ENCODE measurements at places on chromosomes 12 and 14.

- DNase-seq, result peak; percentile 67
Observed at GRCh38 chr12:12716151-12716792, 896 bp upstream of the CDKN1B start.

GRCh38 chr12:66044731-66045130 is 85.8 kb downstream of the LLPH start:
- no peak for DNase-seq

GRCh38 chr14:78967111-78967809 is 797.1 kb downstream of the NRXN3 start:
- DNase-seq, result no peak

- no peak for DNase-seq
Observed at GRCh38 chr14:87916886-87917275, 76.1 kb downstream of the GALC start.

DNA sequence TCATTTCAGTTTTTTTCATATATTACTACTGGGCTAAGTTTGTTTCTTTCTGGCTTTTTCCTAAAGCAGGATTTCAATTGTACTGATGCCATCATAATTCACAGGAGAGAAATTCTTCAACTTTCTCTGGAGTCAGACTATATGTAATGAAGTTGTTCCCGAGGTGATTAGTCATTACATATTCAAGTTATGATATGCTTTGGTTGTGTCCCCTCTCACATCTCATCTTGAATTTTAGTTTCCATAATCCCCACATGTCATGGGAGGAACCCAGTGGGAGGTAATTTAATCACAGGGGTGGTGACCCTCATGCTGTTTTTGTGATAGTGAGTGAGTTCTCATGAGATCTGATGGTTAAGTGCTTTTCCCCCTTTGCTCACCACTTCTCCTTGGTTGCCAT is 227.5 kb upstream of the LRIG3 start:
- no peak for DNase-seq
